Aorta (tissue), 5 donors: ENCODE measurements at places on chromosomes 3 and 15.

- no peak overlapping the region for H3K27ac ChIP-seq
- DNase-seq: no peak
- H3K4me1 ChIP-seq: no peaks in the 10 kb centered on the region
- no peaks in the 10 kb centered on the region for H3K36me3 ChIP-seq
- H3K4me3 ChIP-seq: no peak overlapping the region
Observed at GRCh38 chr3:104368760-104369159, 997.9 kb upstream of the ALCAM start.

- no peak for DNase-seq
- H3K36me3 ChIP-seq: no peaks in the 10 kb centered on the region
- H3K4me3 ChIP-seq: no peak overlapping the region
Observed at GRCh38 chr3:72721683-72722381, 126.4 kb downstream of the SHQ1 start.

- H3K27ac ChIP-seq: no peak overlapping the region
- no peaks in the 10 kb centered on the region for H3K27me3 ChIP-seq
- no peak overlapping the region for H3K4me3 ChIP-seq
- H3K4me1 ChIP-seq: no peaks in the 10 kb centered on the region
Observed at GRCh38 chr3:50136714-50137405, 18.3 kb upstream of the SEMA3F start.

- H3K27me3 ChIP-seq: no peaks in the 10 kb centered on the region
- no peak overlapping the region for H3K4me3 ChIP-seq
Observed at GRCh38 chr15:70795311-70795665, 31.9 kb upstream of the UACA start.

DNA sequence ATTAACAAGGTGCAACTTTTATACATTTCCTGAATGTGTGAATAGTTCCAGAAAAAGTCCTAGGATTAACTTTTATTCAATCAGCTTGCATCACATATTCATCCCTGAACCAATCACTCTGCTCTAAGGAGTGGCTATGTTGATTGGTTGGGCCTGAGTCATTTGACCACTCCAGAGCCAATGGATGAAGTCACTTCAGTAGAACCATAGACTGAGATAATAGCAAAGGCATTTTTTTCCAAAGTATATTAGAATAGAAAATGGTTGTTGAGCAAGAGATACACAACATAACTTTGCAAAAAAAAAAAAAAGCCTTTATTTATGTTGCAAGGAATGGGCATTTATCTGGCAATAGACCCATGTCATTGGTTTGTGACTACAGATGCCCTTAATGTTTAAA is 55.5 kb upstream of the AGTR1 start:
- no peaks in the 10 kb centered on the region for H3K36me3 ChIP-seq
- H3K4me3 ChIP-seq: no peak overlapping the region
- H3K27me3 ChIP-seq: no peaks in the 10 kb centered on the region
- H3K4me1 ChIP-seq: no peaks in the 10 kb centered on the region
- H3K27ac ChIP-seq: peak overlapping the region; percentile 33

- no peaks in the 10 kb centered on the region for H3K36me3 ChIP-seq
- H3K4me1 ChIP-seq: no peaks in the 10 kb centered on the region
- no peaks in the 10 kb centered on the region for H3K27me3 ChIP-seq
- no peak overlapping the region for H3K4me3 ChIP-seq
Observed at GRCh38 chr3:13085846-13086179, 12.6 kb upstream of the IQSEC1 start.

DNA sequence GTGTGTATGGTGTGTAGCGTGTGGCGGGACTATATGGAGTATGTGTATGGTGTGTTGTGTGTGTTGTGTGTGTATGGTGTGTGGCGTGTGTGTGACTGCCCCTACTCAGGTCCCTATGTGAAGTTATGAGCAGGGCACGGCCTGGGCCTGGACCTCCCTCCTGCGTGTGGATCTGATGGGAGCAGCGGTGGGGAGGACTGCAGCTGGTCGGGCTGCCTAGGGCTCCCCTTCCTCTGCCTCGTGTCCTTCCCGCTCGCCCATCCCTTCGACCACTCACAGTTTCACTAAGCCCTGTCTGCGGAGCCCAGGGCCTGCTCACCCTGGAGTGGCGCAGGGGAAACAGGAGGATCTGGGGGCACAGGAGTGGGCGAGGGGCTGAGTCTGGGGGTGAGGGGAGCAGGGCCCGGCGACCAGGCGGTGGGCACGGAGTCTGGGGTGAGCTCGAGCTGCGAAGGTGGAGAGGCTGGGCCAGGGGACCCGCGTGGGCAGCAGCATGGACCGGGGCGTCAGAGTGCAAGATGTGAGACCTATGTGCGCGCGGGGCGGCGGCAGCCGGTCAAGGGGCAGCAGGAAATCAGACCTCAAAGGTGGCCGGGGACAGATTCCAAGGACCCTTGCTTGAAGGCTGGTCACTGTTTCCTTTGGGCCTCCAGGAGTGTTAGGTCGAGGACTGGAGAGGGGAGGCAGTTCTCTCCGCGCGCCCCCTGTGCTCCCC is 26.6 kb downstream of the GABRA5 start:
- H3K27ac ChIP-seq: no peak overlapping the region
- H3K27me3 ChIP-seq: no peaks in the 10 kb centered on the region

GRCh38 chr3:189632242-189632641 is 1.1 kb downstream of the TP63 start:
- no peak overlapping the region for H3K27ac ChIP-seq
- no peaks in the 10 kb centered on the region for H3K4me1 ChIP-seq
- no peaks in the 10 kb centered on the region for H3K27me3 ChIP-seq
- no peaks in the 10 kb centered on the region for H3K36me3 ChIP-seq
- H3K4me3 ChIP-seq: no peak overlapping the region

DNA sequence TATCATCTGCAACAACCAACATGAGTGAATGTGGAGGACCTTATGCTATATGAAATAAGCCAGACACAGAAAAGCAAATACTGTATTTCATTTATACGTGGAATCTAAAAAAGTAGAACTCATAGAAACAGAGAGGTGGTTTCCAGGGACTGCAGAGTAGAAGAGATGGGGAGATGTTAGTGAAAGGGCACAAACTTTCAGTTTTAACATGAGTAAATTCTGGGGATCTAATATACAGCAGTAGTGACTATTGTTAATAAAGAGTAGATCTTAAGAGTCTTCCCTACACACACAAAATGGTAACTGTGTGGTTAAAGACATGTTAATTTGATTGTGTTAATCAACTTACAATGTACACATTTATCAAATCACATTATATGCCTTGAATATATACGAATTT is 20.9 kb upstream of the MELTF start:
- no peaks in the 10 kb centered on the region for H3K36me3 ChIP-seq
- H3K4me3 ChIP-seq: no peak overlapping the region
- DNase-seq: no peak
- H3K27me3 ChIP-seq: no peaks in the 10 kb centered on the region
- no peak overlapping the region for H3K27ac ChIP-seq
- H3K4me1 ChIP-seq: no peaks in the 10 kb centered on the region

DNA sequence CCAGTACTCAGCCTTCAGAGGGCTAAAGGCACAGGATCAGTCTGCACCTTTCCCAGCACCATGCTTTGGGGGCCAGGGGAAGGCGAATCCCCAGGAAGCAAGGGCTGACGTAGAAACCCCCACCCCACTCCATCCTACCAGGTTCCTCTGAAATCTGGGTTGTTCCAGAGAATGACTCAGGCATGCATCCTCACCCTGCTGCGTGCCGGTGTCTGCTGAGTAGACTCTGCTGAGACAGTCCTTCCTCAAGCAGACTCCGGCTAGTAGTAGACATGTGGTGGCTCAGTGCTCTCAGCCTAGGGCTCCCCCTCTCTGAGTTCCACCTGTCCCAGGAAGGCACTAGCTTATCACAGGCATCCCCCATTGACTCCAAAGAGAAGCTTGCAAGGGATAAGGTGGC is 9.0 kb downstream of the TMEM43 start:
- DNase-seq: no peak
- H3K4me3 ChIP-seq: no peak overlapping the region
- peaks cover 3% of the 10 kb centered on the region for H3K4me1 ChIP-seq
- no peaks in the 10 kb centered on the region for H3K27me3 ChIP-seq

GRCh38 chr3:127172211-127172610 is 20.7 kb upstream of the PRR23E start:
- no peak overlapping the region for H3K27ac ChIP-seq
- DNase-seq: no peak
- H3K4me1 ChIP-seq: peaks cover 3% of the 10 kb centered on the region

DNA sequence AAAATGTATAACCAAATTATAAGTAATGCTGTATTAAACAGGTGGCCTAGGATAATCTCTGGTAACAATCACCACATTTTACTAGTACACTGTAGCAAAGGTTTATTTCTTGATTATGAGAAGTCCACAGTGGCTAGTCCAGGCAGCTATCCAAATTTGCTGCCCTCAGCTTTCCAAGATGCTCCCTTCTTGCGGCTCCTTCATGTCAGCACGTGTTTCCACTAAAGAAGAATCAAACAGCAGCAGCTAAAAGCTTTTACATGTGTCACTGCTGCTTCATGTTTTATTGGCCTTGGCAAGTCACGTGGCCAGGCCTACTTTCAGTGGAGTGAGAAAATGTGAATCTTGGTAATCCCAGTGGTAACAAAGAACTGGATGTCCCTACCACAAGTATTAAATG is 5.6 kb upstream of the RBMS3 start:
- no peak overlapping the region for H3K27ac ChIP-seq
- no peak overlapping the region for H3K4me3 ChIP-seq
- H3K27me3 ChIP-seq: no peaks in the 10 kb centered on the region
- no peaks in the 10 kb centered on the region for H3K36me3 ChIP-seq

DNA sequence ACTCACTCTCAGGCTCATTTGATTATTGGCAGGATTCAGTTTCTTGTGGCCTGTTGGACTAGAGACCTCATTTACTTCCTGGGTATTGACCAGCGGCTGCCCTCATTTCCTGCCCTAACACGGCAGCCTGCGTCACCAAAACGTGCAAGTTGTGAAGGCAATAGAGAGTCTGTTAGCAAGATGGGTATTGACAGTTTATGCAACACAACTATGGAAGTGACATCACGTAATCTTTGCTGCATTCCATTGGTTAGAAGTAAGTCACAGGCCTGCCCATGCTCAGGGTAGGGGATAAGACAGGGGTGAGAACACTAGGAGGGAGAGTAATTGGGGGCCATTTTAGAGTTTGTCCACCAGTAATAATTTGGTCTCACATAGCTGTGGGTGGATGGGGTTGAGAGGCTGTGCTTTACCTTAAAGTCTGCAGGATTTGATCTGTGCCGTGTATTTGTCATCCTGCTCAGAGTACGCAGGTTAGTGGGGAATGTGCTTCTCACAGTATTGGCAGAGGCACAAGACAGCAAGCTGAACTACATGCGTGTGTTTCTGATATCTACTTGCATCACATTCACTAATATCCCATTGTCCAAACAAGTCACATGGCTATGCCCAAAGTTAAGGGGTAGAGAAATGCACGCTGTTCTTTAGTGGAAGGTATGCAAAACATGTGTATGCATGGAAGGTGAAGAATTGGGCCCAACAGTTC is 83.3 kb downstream of the EDEM1 start:
- no peak overlapping the region for H3K4me3 ChIP-seq
- no peaks in the 10 kb centered on the region for H3K36me3 ChIP-seq
- no peak for DNase-seq
- H3K27me3 ChIP-seq: no peaks in the 10 kb centered on the region

GRCh38 chr3:142628801-142629200 is 32.6 kb downstream of the PLS1 start:
- no peak overlapping the region for H3K4me3 ChIP-seq
- no peaks in the 10 kb centered on the region for H3K27me3 ChIP-seq

- H3K4me3 ChIP-seq: no peak overlapping the region
- H3K27ac ChIP-seq: no peak overlapping the region
- no peak for DNase-seq
- H3K36me3 ChIP-seq: peaks cover 4% of the 10 kb centered on the region
- H3K27me3 ChIP-seq: no peaks in the 10 kb centered on the region
Observed at GRCh38 chr3:122406198-122406597, 9.7 kb downstream of the WDR5B start.

DNA sequence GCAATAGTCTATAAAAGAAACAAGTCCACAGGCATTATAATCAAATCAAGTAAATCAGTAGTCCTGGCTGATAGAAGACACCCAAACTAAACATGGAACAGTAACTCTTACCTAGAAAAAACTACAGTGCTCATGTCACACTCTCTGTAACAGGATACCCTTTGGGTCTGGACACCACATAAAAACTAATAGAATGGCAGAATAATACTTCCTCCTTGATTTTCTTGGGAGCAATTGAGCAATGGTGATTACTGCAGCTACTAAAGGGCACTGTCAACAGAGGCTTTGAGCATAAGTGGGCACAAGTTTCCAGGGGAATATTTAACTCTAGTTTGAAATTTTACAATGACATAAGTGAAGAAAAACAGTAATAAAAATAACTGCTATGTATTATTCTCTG is 59.5 kb downstream of the GLB1 start:
- H3K27ac ChIP-seq: no peak overlapping the region
- no peak for DNase-seq
- no peaks in the 10 kb centered on the region for H3K27me3 ChIP-seq
- no peak overlapping the region for H3K4me3 ChIP-seq
- H3K36me3 ChIP-seq: peaks cover 6% of the 10 kb centered on the region
- H3K4me1 ChIP-seq: no peaks in the 10 kb centered on the region

- no peaks in the 10 kb centered on the region for H3K36me3 ChIP-seq
- H3K27me3 ChIP-seq: no peaks in the 10 kb centered on the region
- H3K4me1 ChIP-seq: peaks cover 14% of the 10 kb centered on the region
- H3K4me3 ChIP-seq: no peak overlapping the region
Observed at GRCh38 chr3:130576375-130577266, 59.6 kb downstream of the COL6A6 start.

DNA sequence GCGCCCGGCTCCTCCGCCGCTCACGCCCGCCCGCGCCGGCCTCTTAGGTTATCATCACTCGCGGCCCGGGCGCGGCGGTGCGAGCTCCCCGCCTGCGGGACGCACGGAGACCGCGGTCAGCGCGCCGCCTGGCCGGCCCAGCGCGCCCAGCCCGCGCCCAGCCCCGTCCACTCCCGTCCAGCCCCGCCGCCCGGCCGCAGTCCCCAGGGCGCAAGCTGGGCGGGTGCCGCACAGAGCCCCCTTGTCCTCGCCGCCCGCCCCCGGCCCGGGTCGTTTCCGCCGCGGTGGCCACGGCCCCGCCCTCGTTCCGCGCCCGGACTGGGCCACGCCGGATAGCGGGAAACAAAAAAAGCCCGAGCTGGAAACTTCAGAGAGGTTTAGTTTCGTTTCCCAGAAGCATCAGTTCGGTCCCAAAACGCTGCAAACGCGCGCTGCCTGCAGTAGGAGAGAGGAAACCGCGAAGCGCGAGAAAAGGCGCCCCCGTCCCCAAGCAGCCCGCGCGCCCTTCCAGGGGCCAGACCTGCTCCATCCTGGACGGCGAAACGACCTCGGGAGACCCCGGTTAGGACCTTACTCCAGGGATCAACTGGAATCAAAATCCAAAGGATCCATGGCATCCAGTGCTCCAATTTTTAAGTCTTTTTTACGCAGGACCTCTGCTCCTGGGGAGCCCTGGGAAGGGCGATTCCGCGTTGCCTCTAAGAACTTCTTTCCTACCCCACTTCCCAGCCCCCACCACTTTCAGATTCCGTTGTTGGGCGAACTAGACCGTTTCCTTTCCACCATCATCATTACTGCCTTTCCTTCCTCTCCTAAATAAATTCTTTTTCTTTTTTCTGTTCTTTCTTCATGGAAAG is at the start of gene ATP10A:
Gene ATP10A (minus strand): TSS at position 217 of the 857 bp plus-strand sequence. CDS start 231 bp downstream, outside the sequence.
- peak; percentile 68 for DNase-seq
- no peaks in the 10 kb centered on the region for H3K36me3 ChIP-seq
- no peaks in the 10 kb centered on the region for H3K27me3 ChIP-seq
- H3K27ac ChIP-seq: peak within 1 kb of the TSS; percentile 82
- H3K4me1 ChIP-seq: no peaks in the 10 kb centered on the region
